ENCODE measurements at places on chromosomes 12 and 14. TPM values are rescaled to one million over a fixed set of nuclear protein-coding genes. Genes with fewer than 3 reads are reported as not detected.

DNA sequence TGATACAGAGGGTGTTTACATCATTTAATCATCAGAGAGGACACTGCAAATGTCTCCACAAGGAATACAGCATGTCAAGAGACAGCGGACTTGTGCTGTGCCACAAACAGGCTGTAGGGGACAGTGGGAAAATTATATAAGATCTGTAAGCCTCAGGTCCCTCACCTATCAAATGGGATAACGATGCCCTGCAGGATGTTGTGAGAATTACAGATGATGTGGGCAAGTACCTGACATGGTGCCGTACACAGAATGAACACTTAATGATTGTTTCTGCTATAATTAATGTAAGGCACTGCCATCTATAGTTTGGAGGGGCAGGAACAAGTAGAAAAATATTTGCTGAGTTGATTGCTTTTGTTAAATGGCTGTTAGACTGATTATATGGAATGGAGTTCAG, 81.9 kb upstream of the GTF2A1 start:
- H3K36me3 ChIP-seq: no peaks in the 10 kb centered on the region
- H3K4me3 ChIP-seq: no peak overlapping the region
- no peak for DNase-seq
- no peaks in the 10 kb centered on the region for H3K4me1 ChIP-seq
- no peak overlapping the region for H3K27ac ChIP-seq

Gene ERBB3
- total RNA-seq: 0.66 TPM

GRCh38 chr14:93926245-93926872, 785 bp upstream of the FAM181A start:
- H3K27me3 ChIP-seq: no peaks in the 10 kb centered on the region
- H3K4me1 ChIP-seq: no peaks in the 10 kb centered on the region
- H3K4me3 ChIP-seq: no peak overlapping the region
- no peak for DNase-seq
- no peaks in the 10 kb centered on the region for H3K36me3 ChIP-seq

Gene SIX1
- total RNA-seq: 1.8 TPM

Gene GUCY2C
- not detected for total RNA-seq

- H3K4me3 ChIP-seq: no peak overlapping the region
- no peaks in the 10 kb centered on the region for H3K4me1 ChIP-seq
- no peak overlapping the region for H3K27ac ChIP-seq
- no peak for DNase-seq
- H3K27me3 ChIP-seq: peaks cover 2% of the 10 kb centered on the region
Measured at GRCh38 chr14:55904086-55904485, 214.1 kb upstream of the PELI2 start.

GRCh38 chr14:81561084-81561775, 27.6 kb upstream of the SEL1L start:
- DNase-seq: no peak
- no peak overlapping the region for H3K27ac ChIP-seq
- H3K4me3 ChIP-seq: no peak overlapping the region
- H3K4me1 ChIP-seq: no peaks in the 10 kb centered on the region
